Lung (tissue), 17 donors: ENCODE measurements at places on chromosomes 7 and 10. TPM values are rescaled to one million over a fixed set of nuclear protein-coding genes. Genes with fewer than 3 reads are reported as not detected.

DNA sequence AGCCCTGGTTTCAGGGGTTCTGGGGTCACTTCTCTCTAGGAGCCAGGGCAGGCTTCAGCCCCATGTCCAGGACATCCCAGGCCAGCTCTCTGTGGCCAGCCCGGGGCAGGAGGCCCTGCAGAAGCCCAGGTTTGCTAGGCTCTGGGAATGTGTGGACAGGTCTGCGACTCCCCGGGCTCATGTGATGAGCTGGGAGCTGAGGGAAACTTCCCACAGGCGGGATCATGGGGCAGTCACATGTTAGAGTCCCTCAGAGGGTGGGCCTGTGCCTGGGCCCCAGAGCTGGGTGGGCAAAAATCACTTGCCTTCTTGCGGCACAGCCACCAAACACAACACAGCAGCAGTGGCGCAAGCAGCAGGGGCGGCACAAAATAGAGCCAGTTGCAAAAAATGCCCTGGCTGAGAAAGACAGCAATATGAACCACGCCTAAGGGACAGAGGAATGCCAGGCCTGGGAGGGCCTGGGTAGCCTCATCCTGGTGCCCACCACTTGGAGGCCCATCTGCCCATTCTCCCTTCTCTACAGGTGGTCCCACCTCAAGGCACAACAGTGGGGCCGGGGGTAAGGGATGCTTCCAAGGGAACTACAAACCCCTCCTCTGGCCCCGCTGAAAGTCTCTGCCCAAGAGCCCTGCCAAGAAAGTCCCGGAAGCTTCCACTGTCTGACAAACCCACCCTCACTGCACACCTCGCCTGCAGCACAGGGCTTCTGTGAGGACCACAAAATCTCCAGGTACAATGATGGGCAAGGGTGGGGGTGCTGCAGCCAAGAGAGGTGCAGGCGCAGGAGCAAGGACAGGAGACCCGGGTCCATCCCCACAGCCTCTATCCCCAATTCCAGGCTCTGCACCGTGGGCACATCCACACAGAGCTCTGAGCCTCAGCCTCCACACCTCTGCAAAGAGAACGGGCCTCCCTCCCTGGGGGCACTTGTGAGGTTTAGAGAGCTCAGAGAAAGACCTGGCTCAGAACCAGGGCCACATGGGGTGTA is 34.6 kb upstream of the ANTXRL start:
- no peak for DNase-seq

DNA sequence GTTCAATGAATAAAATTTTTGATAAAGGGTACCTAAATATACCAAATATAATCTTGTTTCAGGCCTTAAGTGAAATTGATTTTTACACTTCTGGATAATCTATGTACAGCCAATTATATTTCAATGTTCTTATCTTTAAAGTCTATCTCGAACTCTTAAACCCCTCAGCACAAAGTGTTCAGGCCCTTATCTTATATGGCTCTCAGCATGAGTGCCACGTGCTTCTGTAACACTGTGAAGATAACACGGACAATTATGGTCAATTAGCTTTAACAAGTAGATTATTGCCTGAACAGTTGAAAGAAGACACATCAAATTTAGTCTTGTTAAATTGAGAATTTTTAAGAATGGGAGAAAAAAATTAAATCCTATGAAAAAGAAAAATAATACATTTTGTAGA is 40.4 kb upstream of the DMTF1 start:
- DNase-seq: no peak

The HOXA6 gene
- 7.7 TPM for total RNA-seq

The CYP2E1 gene
- 1.9 TPM for total RNA-seq
